ENCODE measurements at places on chromosomes 3 and 15.

DNA sequence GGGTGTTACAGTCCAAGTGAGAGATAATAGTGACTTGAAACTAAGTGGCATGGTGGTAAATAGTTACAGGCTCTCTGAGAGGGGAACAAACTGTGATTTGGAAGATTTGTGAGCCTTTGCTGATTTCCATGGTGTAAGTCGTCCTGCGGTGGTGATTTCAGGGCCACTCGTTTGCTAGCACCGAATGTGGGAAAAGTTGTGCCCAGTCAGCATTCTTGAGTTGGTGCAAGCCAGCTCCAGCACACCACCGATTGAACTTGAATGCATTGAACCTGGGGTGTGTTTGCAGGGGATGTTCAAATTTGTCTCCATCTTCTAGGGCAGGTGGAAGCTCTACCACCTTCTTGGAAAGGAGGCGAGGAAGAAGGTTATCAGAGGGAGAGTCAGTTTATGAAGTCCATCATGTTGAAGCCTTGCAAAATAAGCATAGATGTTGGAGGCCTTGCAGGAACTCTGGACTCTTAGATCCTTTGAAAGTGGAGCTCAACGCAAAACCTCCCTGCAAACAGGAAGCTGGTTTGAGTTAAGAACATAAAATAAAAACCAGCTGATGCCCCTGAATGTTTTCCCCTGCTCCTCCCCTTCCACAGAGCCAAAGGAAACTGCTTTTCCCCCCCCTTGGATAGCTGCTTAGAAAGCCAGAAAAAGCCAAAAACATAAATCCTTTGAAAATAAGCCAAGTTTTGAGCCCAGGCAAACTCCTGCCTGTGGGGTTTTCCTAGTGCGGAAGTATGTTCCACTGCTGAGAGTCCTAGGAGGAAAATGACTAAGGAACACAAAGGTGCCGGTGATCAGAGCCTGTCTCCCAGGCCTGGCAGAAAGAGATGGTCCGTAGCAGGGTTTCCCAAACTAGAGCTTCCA is 21.9 kb downstream of the MAPKBP1 start:
- no peak for DNase-seq

DNA sequence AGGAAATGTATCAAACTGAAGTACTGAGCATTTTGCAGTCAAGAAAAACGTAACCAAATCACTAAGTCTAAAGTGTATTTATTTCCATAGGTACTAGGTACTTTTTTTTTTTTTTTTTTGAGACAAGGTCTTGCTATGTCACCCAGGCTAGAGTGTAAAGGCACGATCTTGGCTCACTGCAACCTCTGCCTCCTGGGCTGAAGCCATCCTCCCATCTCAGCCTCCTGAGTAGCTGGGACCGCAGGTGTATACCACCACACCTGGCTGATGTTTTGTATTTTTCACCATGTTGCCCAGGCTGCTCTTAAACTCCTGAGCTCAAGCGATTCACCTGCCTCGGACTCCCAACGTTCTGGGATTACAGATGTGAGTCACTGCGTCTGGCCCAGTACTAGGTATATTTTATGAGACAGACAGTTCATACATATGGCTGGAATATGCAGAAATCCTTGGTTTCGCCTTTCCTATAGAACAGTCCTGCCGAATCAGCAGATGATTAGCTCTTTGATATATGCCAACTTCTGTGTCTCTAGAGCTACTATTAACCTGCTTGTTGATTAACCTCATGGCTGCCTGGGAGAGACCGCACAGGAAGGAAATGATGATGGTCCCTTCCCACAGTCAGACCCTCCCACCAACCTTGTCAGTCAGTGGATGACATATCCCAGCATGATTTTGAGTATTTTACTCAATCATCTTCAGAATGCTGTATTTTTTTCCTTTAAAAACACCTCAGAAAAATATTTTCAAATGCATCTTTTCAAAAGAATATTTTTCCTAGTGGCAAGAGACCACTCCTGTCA is 32.3 kb downstream of the TMOD3 start:
- DNase-seq, result no peak

DNA sequence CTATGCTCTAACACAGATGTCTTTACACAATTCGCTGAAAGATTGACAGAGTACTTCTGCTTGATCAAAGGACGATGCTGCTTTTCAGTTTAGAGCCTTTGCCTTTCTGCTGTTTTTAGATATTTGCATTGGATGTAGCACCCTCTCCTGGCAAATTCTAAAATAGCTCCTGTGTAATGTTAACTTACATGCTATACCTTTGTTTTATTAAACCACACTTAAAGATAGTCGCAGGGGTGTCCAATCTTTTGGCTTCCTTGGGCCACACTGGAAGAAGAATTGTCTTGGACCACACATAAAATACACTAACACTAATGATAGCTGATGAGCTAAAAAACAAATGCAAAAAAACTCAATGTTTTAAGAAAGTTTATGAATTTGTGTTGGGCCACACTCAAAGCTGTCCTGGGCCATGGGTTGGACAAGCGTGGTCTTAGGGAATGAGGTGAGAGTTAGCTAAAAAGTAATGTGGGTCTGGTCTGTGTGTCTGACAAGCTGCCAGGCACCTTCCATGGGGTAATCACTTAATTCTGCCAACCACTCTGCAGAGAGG is 62.9 kb downstream of the ATG7 start:
- no peak for DNase-seq

- no peak for DNase-seq
Measured at GRCh38 chr15:77067691-77068367, 3.1 kb downstream of the TSPAN3 start.

GRCh38 chr3:128983293-128984069 is 10.4 kb downstream of the CFAP92 start:
- no peak for DNase-seq

- DNase-seq, result no peak
Measured at GRCh38 chr15:62904041-62904910, 138.3 kb upstream of the TPM1 start.

- DNase-seq, result peak; percentile 91
Measured at GRCh38 chr15:88918738-88919137, 5.6 kb upstream of the MFGE8 start.

DNA sequence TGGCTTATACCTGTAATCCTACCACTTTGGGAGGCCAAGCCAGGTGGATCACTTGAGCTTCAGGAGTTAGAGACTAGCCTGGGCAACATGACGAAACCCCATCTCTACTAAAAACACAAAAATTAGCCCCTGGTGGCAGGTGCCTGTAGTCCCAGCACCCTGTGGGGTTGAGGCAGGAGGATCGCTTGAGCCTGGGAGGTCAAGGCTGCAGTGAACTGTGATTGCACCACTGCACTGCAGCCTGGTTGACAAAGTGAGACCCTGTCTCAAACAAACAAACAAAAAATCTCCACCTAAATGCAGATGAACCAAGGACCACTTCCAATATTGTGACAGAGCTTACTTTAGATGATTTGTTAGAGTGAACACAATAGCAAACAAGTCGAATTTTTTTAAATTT is 53.7 kb downstream of the TP53BP1 start:
- no peak for DNase-seq

GRCh38 chr3:126816986-126817777 is 113.1 kb downstream of the CHCHD6 start:
- DNase-seq, result no peak

DNA sequence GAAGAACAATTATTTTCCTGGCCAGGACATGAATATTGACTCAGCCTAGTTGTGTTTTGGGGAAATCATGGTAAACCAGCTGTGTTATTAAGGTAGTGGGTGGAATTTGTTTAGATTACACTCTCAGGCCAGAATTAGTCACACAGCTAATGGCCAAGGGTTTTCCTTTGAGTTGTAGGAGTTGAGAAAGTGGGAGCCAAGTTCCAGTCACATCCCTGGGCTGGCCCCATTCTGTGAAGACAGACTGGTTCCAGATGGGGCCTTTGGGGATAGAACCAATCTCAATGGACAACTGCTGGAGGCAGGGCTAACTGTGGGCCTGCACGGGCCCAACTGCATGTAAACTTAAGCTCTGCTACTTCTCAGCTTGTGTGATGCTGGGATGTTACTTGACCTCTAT is 1.4 kb upstream of the RASL12 start:
- no peak for DNase-seq

DNA sequence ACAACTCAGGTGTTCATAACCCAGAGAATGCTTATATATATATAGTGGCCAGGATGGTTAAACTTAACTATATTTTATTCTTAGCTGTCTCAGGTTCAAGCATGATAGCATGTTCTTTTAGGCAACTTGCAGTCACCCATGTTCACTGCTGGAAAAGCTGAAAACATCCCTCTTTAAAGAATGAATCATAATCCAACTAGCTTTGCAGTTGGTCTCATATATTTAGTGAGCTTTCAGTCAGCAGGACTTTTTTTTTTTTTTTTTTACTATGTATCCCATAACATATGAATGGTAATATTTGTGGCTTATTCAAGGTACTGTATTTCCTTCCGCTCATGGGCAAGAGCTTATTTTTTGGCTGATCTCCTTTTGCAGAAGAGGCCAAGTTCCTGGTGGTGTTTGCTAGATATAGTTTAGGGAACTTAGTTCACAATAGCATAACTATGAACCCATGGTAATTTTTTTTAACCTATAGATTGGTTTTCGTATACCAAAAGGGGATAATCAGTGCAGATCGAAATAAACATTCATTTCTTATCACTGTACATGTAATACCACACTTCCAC is 77.6 kb downstream of the CMSS1 start:
- no peak for DNase-seq

DNA sequence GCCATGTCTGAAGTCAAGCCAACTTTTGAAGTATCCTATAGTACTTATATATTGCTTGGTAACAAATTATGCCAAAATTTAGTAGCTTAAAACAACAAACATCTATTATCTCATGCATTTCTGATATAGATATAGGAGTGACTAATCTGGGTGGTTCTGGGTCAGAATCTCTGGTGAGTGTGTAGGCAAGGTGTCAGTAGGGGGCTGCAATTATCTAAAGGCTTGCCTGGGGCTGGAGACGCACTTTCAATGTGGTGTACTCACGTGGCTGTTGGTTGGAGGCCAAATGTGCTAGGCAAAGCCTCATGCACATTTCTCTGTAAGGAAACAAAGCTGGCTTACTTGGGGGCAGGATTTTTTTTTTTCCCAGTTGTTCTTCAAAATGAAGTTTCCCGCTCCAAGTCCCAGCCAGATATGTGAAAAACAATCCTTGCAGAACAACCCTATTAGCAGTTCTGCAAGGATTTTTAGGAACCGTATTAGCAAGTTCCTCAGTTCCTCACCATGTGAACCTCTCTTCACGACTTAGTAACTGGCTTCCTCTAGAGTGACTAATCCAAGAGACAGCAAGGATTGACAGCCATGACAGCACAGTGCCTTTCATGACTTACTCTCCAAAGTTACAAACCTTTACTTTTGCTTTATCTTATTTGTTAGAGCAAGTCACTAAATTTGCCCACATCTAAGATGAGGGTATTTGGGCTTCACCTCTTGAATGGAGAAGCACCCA is 25.8 kb downstream of the GREM1 start:
- no peak for DNase-seq

GRCh38 chr3:171516765-171517164 is 56.6 kb upstream of the TNIK start:
- DNase-seq, result no peak

- no peak for DNase-seq
Measured at GRCh38 chr3:141526709-141527108, 39.9 kb downstream of the RASA2 start.

- no peak for DNase-seq
Measured at GRCh38 chr3:9224490-9224889, 25.0 kb downstream of the SRGAP3 start.

- DNase-seq, result no peak
Measured at GRCh38 chr15:52922871-52923270, 132.7 kb upstream of the ONECUT1 start.

GRCh38 chr15:70723122-70723422 is 40.3 kb downstream of the UACA start:
- DNase-seq, result no peak

DNA sequence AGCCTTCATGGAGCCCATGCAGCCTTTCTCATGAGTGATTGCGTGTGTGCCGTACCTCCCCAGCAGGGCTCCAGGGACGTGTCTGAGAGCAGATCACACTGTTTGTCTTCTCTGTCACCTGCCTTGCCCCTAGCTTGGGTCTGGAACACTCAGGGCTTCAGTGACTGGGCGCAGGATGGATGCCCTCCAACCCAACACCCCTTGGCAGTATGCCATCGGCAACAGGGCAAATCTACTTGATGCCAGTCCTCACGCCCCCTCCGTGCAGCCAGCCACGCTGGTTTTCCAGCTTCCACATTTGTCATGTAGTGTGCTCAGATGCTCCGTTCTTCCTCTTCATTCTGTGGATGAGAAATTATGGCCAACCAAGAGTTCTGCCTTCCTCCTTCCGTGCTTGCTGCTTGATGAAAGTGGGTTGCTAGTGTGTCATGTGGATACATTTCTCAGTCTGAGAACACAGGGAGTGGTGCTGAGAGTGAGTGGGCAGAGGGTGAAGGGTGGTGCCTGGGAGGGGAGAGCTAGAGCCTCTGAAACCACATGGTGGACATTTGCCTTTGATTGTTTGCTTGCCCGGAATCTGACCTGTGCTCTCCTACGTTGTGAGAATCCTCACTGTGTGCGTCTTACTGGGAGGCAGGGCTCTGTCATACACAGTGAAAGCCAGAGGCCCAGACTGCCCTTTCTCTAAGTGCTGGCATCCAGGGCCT is 97.2 kb downstream of the FAM43A start:
- DNase-seq, result peak; percentile 54

DNA sequence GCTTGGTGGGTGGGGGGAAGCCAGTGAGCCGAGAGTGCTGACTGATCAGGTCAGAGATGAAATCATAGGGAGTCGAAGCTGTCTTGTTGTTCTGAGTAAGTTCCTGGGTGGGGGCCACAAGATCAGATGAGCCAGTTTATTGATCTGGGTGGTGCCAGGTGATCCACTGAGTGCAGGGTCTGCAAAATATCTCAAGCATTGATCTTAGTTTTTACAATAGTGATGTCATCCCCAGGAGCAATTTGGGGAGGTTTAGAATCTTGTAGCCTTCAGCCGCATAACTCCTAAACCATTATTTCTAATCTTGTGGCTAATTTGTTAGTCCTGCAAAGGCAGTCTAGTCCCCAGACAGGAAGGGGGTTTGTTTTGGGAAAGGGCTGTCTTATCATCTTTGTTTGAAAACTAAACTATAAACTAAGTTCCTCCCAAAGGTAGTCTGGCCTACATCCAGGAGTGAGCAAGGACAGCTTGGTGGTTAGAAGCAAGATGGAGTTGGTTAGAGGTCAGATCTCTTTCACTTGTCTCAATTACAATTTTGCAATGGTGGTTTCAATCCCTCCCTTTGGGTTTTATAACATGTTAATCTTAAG is 18.7 kb upstream of the MTMR14 start:
- DNase-seq, result no peak

- DNase-seq, result no peak
Measured at GRCh38 chr15:100100926-100101325, 240.8 kb downstream of the ADAMTS17 start.

- no peak for DNase-seq
Measured at GRCh38 chr3:163684651-163685050, 1393.6 kb downstream of the SI start.

- DNase-seq, result no peak
Measured at GRCh38 chr3:43792904-43793303, 102.2 kb downstream of the ABHD5 start.
